T-helper 1 cell treated with Interleukin-12 subunit alpha and Interleukin-12 subunit beta and Interleukin-4 antibody, amounts not matched to agents 30 ng/mL and 1 ng/mL, for 36 hours (primary cell): ENCODE measurements at places on chromosomes 1 and 21. TPM values are rescaled to one million over a fixed set of nuclear protein-coding genes. Genes with fewer than 3 reads are reported as not detected.

Gene RIIAD1
- total RNA-seq, result not detected in 2 replicates

Gene CRP
- total RNA-seq, result not detected in 2 replicates

Gene TEX38
- total RNA-seq, result 0.34 TPM in 1 of 2 replicates, not detected in the other

Gene OR13G1
- not detected in 2 replicates for total RNA-seq

Gene MTMR11
- 12.9 and 13.0 TPM in 2 replicates for total RNA-seq

Gene PTPN7
- total RNA-seq, result 302 and 313 TPM in 2 replicates
